Stimulated activated CD4-positive, alpha-beta T cell treated with anti-CD3 and anti-CD28 coated beads, Interleukin-15, amount 100 ng/mL, for 1 hour (primary cell): ENCODE measurements at places on chromosomes 16 and 17.

DNA sequence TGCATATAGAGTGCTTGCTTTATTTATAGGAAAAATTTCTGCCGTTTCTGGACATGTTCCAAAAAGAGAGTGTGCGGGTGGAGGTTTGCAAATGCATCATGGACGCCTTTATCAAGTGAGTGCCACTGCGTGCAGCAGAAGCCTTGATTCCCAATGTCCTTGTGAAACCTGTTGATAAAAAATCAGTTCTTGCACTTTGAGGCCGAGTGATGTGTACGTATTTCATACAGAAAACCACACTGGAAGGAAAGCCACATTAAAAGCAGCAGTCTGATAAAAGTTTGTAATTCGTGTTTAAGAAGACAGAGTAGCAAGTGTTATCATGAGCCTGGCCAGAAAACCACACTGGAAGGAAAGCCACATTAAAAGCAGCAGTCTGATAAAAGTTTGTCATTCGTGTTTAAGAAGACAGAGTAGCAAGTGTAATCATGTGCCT, 78.0 kb downstream of the KNOP1 start:
- no peak for DNase-seq

DNA sequence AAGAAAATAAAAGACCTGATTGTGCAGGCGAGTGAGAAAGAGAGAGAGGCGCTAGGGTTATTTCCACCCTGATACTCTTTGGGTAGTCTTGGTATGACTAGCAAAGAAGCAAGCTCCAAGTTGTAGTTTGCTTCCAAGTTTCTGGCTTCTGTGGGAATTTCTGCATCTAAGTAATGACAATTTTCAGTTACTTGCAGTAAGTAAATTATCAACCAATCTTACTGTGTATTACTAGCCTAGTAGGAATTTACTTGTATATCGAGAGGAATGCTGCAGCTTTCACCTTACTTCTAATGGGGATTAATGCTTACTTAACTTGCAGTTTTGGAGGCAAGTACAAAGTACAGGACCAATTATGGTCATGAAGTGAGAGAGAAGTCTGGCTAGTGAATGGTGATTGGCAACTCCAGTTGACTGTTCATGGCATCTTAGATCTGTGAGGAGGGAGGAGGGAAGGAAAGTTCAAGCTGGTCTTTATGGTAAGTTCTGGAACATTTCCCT, 31.9 kb downstream of the TENT4B start:
- no peak for DNase-seq

GRCh38 chr16:51151435-51151960, 428 bp upstream of the SALL1 start:
- no peak for DNase-seq

DNA sequence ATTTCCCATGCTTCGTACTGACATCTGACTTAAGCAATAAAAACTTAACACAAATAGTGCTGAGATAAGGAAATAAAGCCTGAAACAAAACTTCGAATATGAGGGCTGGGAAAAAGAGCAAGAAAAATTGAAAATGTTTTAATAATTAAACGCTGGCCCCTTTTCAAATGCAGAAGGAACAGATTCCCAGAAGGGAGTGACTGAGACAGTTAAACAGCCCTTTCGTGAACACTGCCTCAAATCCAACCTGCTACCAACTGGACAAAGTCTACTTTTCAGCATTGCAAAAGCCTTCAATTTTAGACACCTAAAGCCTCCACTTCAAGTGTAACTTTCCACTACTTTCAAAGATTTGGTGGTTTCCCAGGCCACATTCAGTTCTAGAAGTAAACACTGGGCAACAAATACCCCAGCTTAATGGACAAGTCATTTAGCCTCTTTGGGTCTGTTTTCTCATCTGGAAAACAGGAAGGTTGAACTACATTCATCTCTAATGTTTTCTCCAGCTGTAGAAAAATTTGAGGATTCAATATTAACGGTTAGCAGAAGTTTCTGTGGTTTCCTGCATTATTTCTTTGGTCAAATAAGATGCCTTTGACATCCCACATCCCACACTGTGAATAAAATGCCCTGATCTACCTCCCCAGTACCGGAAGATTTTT, 11.8 kb downstream of the RFFL start:
- DNase-seq = no peak

DNA sequence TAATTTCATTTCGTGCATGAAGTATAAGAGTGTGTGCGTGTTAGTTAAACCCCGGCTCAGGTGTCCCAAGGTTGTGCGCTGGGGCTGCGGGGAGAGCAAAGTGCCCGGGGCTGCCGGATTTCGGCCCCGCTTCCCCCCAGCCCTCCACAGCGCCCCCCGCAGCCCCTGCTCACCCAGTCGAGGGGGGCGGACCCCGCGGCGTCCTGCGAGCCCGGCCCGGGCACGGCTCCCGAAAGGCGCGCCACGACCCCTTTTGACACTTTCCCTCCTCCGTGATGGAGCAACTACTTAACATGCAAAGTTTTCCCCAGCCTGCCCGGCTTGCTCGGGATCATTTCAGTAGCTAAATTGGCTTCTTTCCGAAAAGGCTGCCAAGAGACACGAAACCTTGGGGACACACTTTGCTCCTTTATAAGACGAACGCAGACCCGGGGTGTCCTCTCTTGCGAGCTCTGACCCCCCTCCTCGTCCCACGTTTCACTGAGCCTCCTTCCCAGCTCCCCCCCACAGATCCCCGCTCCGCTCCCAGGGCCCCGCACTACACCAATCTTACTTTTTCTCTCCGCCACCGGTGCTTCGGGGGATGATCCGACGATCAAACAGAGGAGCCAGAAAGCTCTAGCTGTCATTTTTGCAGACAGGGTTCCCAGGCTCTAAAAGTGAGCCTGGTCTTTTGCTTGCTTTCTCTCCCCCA, 552 bp downstream of the C17orf58 start:
- DNase-seq = no peak

GRCh38 chr16:55471448-55472097, 7.4 kb upstream of the MMP2 start:
- DNase-seq = no peak
